SJCRH30 (cell line): ENCODE measurements at places on chromosomes 3 and 15. TPM values are rescaled to one million over a fixed set of nuclear protein-coding genes. Genes with fewer than 3 reads are reported as not detected.

Gene ANKRD34C
- total RNA-seq: not detected in 2 replicates

Gene COL8A1
- 0.08 TPM in 1 of 2 replicates, not detected in the other for total RNA-seq

Gene CD200R1
- 0.08 and 0.15 TPM in 2 replicates for total RNA-seq

Gene RETNLB
- not detected in 2 replicates for total RNA-seq

Gene TIGIT
- 0.05 and 0.08 TPM in 2 replicates for total RNA-seq

Gene ADAMTSL3
- total RNA-seq: 0.05 and 0.22 TPM in 2 replicates

Gene GOLGA8M
- total RNA-seq: not detected in 2 replicates

DNA sequence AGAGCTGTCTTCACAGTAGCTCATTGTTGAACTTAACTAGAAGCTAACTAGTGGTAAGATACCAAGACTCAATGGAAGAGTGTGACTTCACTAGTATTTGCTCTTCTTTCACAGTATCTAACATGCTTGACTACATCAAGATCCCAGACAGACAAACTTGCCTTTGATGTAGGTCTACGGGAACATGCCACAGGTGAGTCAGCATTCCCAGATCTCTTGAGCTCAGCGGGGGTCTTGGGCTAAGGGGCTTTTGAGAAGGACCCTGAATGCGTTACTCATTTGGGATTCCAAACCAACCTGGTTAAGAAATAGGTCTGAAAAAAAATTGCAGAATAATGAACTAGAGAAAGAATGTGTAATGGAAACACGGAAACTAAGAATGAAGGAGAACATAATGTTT, 222.4 kb downstream of the RYR3 start:
- no peak overlapping the region for H3K27ac ChIP-seq
- H3K27me3 ChIP-seq: no peaks in the 10 kb centered on the region
- peaks cover 16% of the 10 kb centered on the region for H3K36me3 ChIP-seq
- H3K4me1 ChIP-seq: no peaks in the 10 kb centered on the region
- no peak overlapping the region for H3K4me3 ChIP-seq
- no peak for DNase-seq

DNA sequence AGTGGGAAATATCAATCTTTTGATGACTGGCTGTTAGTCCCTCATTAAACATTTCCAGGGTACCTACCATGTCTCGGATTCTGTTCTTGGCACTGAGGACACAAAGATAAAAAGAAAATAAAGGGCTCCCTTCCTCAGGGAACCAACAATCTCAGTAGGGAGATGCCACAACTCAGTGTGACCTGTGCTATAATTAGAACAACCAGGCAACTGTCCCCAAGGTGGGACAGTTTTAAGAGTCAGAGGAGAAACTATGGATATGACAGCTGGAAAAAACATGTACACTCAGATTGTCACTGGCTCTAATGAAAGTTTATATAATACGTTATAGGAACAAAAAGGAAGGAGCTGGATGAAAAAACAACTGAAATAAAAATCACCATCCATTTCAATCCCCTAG, 23.3 kb upstream of the CMTM8 start:
- H3K4me3 ChIP-seq: no peak overlapping the region
- DNase-seq: no peak
- H3K36me3 ChIP-seq: no peaks in the 10 kb centered on the region
- no peaks in the 10 kb centered on the region for H3K27me3 ChIP-seq
- H3K4me1 ChIP-seq: no peaks in the 10 kb centered on the region

DNA sequence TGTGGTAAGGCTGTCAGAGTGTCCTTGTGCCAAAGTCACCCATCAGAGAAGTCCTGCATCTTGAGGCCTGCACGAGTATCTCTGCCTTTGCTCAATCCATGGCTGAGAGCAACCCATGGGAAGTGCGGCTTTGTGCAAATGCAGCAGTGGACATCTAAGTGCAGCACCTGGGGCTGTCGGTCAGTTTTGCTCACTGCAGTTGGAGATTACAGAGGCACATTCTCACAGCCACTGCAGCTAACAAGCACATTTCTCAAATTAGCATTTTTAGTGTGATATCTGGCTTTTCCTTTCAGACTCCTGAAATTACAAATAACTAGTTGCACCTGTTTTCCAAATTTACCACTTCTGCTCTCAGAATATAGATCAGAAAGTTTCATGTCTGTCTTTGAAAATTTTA, 81.5 kb upstream of the DAZL start:
- H3K36me3 ChIP-seq: no peaks in the 10 kb centered on the region
- no peak overlapping the region for H3K27ac ChIP-seq
- H3K4me1 ChIP-seq: no peaks in the 10 kb centered on the region
- no peaks in the 10 kb centered on the region for H3K27me3 ChIP-seq
- H3K4me3 ChIP-seq: no peak overlapping the region

- no peak for DNase-seq
- H3K4me3 ChIP-seq: no peak overlapping the region
- no peaks in the 10 kb centered on the region for H3K27me3 ChIP-seq
- no peak overlapping the region for H3K27ac ChIP-seq
- no peaks in the 10 kb centered on the region for H3K36me3 ChIP-seq
These were observed 51.1 kb downstream of the TFG start for GRCh38 chr3:100760377-100760776.

GRCh38 chr15:76575274-76575673, 238.7 kb downstream of the ISL2 start:
- no peak overlapping the region for H3K27ac ChIP-seq
- DNase-seq: no peak
- H3K4me3 ChIP-seq: no peak overlapping the region
- H3K36me3 ChIP-seq: no peaks in the 10 kb centered on the region

DNA sequence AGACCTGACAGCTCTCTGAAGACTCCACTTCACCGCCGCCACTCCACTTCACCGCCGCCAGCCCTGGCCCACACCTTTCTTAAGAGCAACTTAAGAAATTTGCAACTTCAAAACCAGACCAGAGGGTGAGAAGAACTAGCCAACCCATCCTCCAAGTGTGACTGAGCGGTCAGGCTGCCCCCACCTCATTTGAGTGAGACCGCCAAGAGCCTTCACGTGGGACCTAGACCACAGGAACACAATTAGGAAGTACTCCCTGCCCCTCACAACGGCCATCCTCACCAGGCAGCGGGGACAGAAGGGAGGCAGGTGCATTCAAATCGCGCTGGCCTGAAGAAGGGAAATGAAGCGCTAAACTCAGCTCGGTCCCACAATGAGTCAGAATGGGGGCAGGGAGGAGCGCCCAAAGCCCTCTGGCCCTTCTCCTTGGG, 156.8 kb upstream of the BCL6 start:
- DNase-seq: no peak
- H3K27ac ChIP-seq: no peak overlapping the region
- no peaks in the 10 kb centered on the region for H3K36me3 ChIP-seq
- no peaks in the 10 kb centered on the region for H3K27me3 ChIP-seq
- no peak overlapping the region for H3K4me3 ChIP-seq

DNA sequence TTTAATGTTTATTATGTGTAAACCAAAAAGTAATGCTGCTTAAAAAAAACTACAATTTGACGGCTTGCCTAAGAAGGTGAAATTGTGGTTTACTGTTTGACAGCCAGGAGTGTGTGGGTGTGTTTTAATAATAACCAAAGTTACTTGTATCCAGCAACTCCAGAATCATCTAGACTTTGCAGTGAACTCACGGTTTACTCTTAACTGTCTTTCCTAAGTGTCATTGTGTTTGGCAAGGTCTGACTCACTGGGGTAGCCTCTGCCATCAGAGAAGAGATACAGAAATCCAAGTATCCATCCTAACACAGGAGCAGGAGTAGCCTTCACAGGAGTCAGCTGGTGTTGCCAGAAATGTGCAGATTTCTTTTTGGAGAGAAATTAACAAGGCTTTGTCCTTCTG, 151.1 kb downstream of the CTNNB1 start:
- no peaks in the 10 kb centered on the region for H3K27me3 ChIP-seq
- no peak for DNase-seq
- H3K27ac ChIP-seq: no peak overlapping the region
- H3K4me3 ChIP-seq: no peak overlapping the region

GRCh38 chr3:133892541-133893231, 3.0 kb downstream of the RAB6B start:
- no peaks in the 10 kb centered on the region for H3K27me3 ChIP-seq
- peaks cover 4% of the 10 kb centered on the region for H3K4me1 ChIP-seq
- H3K36me3 ChIP-seq: no peaks in the 10 kb centered on the region
- no peak overlapping the region for H3K27ac ChIP-seq
- H3K4me3 ChIP-seq: no peak overlapping the region

DNA sequence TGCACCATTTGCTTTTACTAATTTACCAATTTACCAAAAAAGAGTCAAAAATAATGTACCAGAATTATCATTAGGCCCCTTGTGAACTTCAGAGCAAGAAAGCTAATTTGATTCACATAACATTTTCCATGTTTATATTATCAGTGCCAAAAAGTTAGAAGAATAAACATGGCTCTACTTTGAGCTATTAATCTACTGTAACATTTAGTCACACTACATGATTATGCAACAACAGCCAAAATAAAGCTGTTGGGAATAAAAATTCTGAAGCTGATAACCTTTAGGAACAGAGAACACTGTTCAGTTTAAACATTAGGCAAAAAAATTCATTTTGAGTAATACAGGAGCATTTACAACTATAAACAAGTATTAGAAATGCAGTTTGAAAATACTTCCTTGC, 63.6 kb downstream of the PROS1 start:
- DNase-seq: no peak
- no peaks in the 10 kb centered on the region for H3K4me1 ChIP-seq
- no peak overlapping the region for H3K4me3 ChIP-seq
- H3K27ac ChIP-seq: no peak overlapping the region
- H3K36me3 ChIP-seq: no peaks in the 10 kb centered on the region

DNA sequence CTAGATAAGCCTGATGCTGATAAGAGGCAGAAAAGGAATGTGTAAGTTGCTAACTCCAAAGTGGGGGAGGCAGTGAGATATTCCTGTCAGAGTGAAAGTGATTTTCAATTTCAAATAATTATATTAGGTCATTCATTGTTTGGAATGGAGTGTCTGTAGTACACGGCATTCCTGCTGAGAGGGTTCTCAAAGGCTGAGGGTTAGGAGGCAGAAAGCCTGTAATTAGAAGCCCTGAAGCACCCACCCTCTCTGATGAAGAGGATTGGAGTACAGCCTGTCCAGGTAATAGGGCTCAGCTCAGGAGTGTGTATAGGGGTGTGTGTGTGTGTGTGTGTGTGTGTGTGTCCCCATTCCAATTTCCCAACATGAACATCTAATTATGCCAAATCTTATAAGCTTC, 486.8 kb downstream of the MAGI1 start:
- no peak for DNase-seq
- H3K4me3 ChIP-seq: no peak overlapping the region
- H3K27me3 ChIP-seq: no peaks in the 10 kb centered on the region
- H3K36me3 ChIP-seq: no peaks in the 10 kb centered on the region
- no peak overlapping the region for H3K27ac ChIP-seq
- no peaks in the 10 kb centered on the region for H3K4me1 ChIP-seq

GRCh38 chr3:30333903-30334302, 272.5 kb upstream of the TGFBR2 start:
- no peak overlapping the region for H3K4me3 ChIP-seq
- H3K27ac ChIP-seq: no peak overlapping the region
- no peaks in the 10 kb centered on the region for H3K36me3 ChIP-seq

DNA sequence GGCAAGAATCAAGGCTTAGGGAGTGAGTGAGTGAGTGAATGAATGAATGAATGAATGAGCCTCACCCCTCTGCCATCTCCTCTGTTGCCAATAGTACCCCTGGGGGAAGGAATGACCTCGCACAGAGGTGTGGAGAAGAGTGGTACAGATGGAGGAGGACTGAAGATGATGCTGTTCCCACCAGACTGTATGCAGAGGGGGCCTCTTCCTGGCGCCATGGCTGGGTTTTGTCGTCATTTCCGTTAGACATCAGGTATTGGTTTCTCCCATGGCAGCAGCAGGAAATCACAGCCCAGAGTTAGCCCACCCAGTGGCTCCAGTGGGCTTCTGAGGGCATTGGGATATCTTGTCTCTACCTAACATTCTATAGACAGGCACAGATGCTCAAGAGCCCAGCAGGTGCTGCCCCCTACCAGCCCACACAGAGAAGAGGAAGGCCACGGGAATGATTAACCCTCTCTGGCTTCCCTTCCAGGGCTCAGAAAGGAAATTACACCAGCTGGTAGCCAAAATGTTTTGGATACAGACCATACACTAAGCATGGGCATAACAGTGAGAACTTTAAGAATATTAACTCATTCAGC, 109.8 kb upstream of the SLC6A11 start:
- DNase-seq: no peak
- no peaks in the 10 kb centered on the region for H3K36me3 ChIP-seq

DNA sequence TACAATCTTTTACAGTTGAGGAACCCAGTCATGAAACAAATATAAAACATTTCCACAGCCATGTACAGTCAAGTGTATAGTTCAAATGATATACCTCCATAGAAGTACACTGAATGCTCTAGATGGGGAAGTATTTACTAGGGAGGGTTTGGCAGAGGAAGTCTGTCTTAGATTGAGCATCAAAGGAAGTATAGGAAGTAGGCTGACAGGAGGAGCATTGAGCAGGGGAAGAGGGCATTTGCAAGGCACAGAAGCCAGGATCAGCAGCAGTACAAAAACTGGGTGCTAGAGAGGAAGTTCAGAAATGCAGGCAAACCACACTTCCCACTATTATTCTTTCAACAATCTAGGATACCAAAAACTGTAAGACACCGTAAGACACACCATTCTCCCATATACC, 122.6 kb downstream of the ANO10 start:
- no peaks in the 10 kb centered on the region for H3K36me3 ChIP-seq
- no peaks in the 10 kb centered on the region for H3K27me3 ChIP-seq
- H3K4me1 ChIP-seq: no peaks in the 10 kb centered on the region
- DNase-seq: no peak
- no peak overlapping the region for H3K4me3 ChIP-seq
- H3K27ac ChIP-seq: no peak overlapping the region

DNA sequence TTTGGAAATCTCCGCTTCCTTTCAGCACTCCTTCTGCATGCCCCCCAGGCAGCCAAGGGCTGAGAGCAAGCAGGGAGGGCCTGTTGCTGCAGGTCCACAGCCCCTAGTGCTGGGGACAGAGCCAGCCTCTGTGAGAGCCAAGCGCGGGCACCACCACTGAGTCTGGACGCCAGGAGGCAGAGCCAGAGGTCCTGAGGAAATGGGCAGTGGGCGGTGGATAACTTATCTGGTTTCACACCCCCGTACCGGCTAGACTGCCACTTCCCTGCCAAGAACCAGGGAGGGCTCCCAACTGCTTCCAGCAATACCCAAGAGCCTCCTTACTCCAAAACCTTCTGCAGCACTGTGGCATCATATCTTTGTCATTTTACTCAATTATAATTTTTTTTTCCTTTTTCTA, 141.6 kb upstream of the IGF1R start:
- DNase-seq: no peak
- H3K27ac ChIP-seq: no peak overlapping the region
- H3K27me3 ChIP-seq: 0 out of 2 replicates have a peak, but pooled peaks cover 10% of the 10 kb centered on the region
- H3K4me1 ChIP-seq: no peaks in the 10 kb centered on the region
- H3K36me3 ChIP-seq: no peaks in the 10 kb centered on the region

- no peak overlapping the region for H3K27ac ChIP-seq
- H3K36me3 ChIP-seq: no peaks in the 10 kb centered on the region
- H3K4me1 ChIP-seq: no peaks in the 10 kb centered on the region
- DNase-seq: no peak
- 0 out of 2 replicates have a peak, but pooled peaks cover 6% of the 10 kb centered on the region for H3K27me3 ChIP-seq
- H3K4me3 ChIP-seq: no peak overlapping the region
These were observed 78.9 kb upstream of the TRIM42 start for GRCh38 chr3:140599009-140599408.
